ENCODE measurements at places on chromosomes 1 and 21. TPM values are rescaled to one million over a fixed set of nuclear protein-coding genes. Genes with fewer than 3 reads are reported as not detected.

Gene FCGR1A
- total RNA-seq: not detected

Gene CREG1
- total RNA-seq: 9.4 TPM

Gene ABL2
- total RNA-seq: 8.4 TPM

Gene CELA2A
- not detected for total RNA-seq

Gene HP1BP3
- 269 TPM for total RNA-seq

Gene PBX1
- total RNA-seq: 0.18 TPM

Gene RAP1GAP
- 2.1 TPM for total RNA-seq

Gene NBPF9
- 21.6 TPM for total RNA-seq

Gene RAB29
- total RNA-seq: 29.3 TPM

Gene RRP15
- total RNA-seq: 23.3 TPM

Gene EPHA2
- total RNA-seq: 0.21 TPM

Gene CA6
- not detected for total RNA-seq

Gene TNFRSF25
- total RNA-seq: 57.3 TPM

Gene TMEM61
- total RNA-seq: not detected

Gene C1QC
- not detected for total RNA-seq

Gene EFNA3
- 5.1 TPM for total RNA-seq

Gene GPR153
- total RNA-seq: 0.25 TPM

Gene RAB4A
- total RNA-seq: 24.0 TPM

Gene IGSF9
- not detected for total RNA-seq

Gene C1orf94
- not detected for total RNA-seq

All from activated CD4-positive, alpha-beta T cell treated with anti-CD3 and anti-CD28 coated beads for 36 hours (primary cell).